ENCODE measurements at places on chromosomes 6 and 20.

DNA sequence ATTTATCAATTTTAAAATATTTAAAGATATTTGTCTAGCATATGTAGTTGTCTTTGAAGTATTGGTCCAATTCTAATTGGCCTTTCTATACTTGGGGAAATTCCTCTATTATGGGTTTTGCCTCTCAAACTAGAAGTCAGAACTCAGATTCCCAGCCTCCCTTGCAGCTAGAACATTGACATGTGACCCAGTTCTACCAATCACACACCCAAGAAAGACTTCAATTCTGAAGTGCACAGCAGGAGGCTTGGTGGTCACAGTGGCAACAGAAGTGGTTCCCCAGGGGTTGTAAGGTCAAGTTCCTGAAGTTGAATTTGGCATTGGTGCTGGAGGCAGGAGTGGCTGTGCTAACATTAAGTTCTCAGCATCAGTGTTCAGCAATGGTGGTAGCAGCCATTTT, 14.8 kb upstream of the FKBP5 start:
- H3K36me3 ChIP-seq: no peaks in the 10 kb centered on the region
- DNase-seq: no peak
- H3K27ac ChIP-seq: no peak overlapping the region
- H3K4me3 ChIP-seq: no peak overlapping the region

DNA sequence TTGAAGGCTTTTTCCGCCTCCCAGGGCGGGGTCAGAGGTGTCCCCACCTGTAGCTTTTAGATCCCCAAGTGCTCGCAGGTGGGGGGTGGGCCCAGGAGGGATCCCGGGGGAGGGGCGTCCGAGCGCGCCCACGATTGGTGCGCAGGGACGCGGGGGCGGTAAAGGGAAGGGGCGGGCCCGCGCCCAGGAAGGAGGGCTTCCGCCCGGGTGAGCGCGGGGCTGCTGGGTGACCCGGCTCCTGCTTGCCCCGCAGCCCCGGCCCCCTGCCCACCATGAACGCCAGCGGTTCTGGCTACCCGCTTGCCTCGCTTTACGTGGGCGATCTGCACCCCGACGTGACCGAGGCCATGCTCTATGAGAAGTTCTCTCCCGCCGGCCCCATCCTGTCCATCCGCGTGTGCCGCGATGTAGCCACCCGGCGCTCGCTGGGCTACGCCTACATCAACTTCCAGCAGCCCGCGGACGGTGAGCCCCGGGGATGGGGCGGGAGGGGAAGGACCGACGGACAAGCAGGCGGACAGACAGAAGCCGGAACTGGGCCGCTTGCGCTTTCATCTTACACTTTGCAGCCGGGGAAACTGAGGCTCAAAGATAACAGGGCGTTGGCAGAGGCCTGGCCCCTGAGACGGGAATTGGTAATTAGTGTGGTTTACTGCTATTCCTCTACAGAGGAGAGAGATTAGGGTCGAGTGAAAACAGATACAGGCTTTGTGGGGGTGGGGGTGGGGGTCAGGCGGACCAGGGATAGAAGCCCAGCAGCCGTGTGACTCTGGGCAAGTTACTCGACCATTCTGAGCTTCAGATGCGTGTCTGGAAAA, at the start of gene PABPC1L:
Gene PABPC1L, plus strand, starts transcription at position 189 of the 818 bp plus-strand sequence. Its CDS starts 84 bp downstream, at position 273.
- H3K27ac ChIP-seq: peak within 1 kb of the TSS; percentile 71
- H3K4me1 ChIP-seq: peaks cover 24% of the 10 kb centered on the region
- H3K27me3 ChIP-seq: no peaks in the 10 kb centered on the region
- DNase-seq: peak; percentile 90

- peak overlapping the region; percentile 46 for H3K27ac ChIP-seq
- DNase-seq: no peak
- peaks cover 9% of the 10 kb centered on the region for H3K36me3 ChIP-seq
Observed at GRCh38 chr6:106574741-106575458, 54.4 kb downstream of the RTN4IP1 start.

- no peaks in the 10 kb centered on the region for H3K4me1 ChIP-seq
- no peak for DNase-seq
- H3K4me3 ChIP-seq: no peak overlapping the region
- peaks cover 14% of the 10 kb centered on the region for H3K27me3 ChIP-seq
- no peak overlapping the region for H3K27ac ChIP-seq
Observed at GRCh38 chr20:23926944-23927872, 47.7 kb upstream of the CST5 start.

GRCh38 chr6:82259389-82259788, 11.8 kb upstream of the IBTK start:
- no peak overlapping the region for H3K4me3 ChIP-seq
- DNase-seq: no peak
- peaks cover 10% of the 10 kb centered on the region for H3K4me1 ChIP-seq
- no peaks in the 10 kb centered on the region for H3K36me3 ChIP-seq
- H3K27me3 ChIP-seq: peaks cover 18% of the 10 kb centered on the region

DNA sequence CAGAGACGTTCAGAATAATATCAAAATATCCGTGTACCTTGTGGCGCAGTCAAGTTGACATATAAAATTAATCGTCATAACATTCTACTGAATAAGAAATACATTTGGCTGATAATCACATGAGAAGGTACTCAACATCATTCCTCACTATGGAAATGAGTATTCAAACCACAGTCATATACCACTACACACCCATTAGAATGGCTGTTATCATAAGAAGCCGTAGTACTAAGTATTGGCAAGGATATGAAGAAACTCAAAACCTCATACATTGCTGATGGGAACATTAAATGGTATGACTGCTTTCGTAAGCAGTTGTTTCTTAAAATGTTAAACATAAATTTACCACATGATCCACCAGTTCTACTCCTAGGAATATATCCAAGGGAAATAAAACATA, 244.7 kb downstream of the CDKAL1 start:
- peaks cover 5% of the 10 kb centered on the region for H3K36me3 ChIP-seq
- H3K4me3 ChIP-seq: no peak overlapping the region
- no peak overlapping the region for H3K27ac ChIP-seq
- no peaks in the 10 kb centered on the region for H3K4me1 ChIP-seq
- H3K27me3 ChIP-seq: no peaks in the 10 kb centered on the region

DNA sequence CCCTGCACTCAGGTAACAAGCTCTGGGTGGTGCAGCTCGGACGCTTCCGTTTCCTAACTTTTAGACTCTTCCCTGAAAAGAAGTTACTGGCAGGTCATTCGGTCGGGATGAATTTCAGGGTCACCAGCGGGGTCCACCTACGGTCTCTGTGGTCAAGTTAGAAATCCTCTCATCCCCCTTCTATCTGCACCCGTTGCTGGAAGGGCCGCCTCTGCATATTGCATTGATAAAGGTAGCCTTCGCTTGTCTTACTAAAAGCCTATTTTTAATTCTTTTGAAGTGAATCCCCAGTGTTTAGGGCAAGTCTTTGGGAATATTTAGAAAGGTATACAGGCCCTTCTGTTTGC, 47.3 kb downstream of the LRRN4 start:
- peaks cover 11% of the 10 kb centered on the region for H3K36me3 ChIP-seq
- H3K4me3 ChIP-seq: peak overlapping the region; percentile 91
- H3K4me1 ChIP-seq: peaks cover 28% of the 10 kb centered on the region

Measured in chondrocyte (in vitro differentiated cells).